Left cardiac atrium (tissue), 4 donors: ENCODE measurements at places on chromosomes 4 and X. TPM values are rescaled to one million over a fixed set of nuclear protein-coding genes. Genes with fewer than 3 reads are reported as not detected.

DNA sequence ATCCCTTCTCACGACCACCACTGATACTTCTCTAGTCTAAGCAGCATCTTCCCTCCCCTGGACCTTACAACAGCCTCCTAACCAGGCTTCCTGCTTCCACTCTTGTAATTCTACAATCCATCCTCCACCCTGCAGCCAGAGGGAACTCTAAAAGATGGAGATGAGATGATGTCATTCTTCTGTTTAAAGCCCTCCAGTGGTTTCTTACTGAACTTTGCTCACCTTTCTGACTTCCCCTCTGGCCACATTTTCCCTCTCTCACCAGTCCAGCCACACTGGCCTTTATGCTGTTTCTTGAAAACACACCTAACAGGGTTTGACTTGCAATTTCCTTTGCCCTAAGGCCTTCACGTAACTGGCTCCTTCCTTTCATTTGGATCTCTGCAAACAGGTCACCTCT lies 191.4 kb upstream of the NHS start:
- DNase-seq, result no peak

DNA sequence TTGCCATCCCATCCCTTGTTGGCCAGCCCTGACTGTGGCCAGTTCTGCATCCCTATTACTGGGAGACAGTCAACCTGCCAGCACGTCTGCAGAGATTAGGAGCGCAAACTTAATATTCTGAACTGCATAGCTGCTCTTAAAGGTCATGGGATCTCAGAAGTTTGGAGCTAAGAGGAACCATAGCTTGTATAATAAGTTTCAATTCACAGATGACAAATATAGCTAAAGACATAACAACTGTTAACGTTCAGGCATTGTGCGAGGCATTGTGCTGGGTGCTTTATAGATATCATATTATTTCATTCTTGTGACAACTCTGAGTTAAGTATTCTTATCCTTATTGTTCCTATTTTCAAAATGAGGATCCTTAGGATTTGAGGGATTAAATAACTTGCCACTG lies 3.7 kb downstream of the SCARB2 start:
- no peak for DNase-seq

- DNase-seq, result no peak
Measured at GRCh38 chr4:54065282-54066087, 1.1 kb upstream of the CHIC2 start.

DNA sequence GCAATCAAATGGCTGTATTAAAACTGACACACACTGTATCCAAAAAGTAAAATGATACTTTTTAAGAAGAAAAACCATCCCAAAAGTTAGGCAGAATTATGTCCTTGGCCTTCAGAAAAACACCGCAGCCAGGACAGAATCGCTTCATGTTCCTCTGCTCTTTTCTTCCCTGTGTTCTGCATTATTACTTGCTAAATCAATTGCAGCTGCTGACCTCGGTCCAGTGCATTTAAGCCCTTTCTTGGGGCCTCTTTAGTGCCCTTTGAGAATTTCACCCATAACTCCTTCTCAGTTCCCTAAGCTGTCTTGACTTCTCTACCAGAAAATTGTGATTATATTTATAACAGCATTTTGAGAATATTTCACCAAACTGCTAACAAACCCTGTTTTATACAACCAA lies 696.9 kb downstream of the PCDH7 start:
- DNase-seq, result no peak

DNA sequence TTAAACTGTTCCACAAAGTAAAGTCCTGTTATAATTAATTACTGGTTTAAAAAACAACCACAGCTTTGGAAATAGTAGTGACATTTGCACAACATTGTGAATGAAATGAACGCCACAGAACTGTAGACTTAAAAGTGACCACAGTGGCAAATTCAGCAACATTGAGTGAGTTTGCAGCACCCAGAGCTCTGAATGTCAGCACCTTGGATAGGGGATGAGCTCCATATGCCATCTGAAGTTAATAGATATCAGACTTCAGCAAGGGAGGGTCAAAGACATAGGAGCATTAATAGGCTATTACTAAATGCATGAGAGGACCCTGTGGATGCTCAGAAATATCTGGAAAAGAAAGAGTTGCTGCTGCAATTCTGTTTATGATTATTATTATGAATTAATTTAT lies 55.3 kb upstream of the KCNIP4 start:
- no peak for DNase-seq

DNA sequence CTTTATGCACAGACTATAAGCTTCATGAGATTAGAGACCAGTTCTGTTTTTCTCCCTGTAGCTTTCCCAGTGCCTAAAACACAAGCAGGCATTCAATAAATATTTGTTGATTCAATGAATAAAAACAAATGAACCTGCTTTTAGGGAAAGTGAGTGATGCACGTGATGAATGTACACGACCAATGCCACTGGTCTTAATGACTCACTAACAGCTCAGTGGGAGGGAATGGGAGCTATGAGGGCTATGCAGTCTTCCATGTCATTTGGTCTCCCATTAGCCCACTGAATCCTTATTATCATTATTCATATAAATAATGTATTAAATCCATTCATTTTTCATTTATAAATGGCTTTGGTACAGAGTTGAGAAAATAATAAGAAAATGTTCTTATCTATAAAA lies 247.4 kb downstream of the FBXO8 start:
- DNase-seq, result no peak

EDA gene
- total RNA-seq, result 13.7 TPM
